Esophagus squamous epithelium (tissue), 5 donors: ENCODE measurements at places on chromosomes 6 and 20. TPM values are rescaled to one million over a fixed set of nuclear protein-coding genes. Genes with fewer than 3 reads are reported as not detected.

Gene TGM3
- 626 TPM for total RNA-seq

Gene MAK
- total RNA-seq = 0.04 TPM

Gene GHRH
- total RNA-seq = not detected

Gene CNR1
- total RNA-seq = 0.38 TPM

Gene ZNF831
- 0.53 TPM for total RNA-seq

Gene SDCBP2
- 90.2 TPM for total RNA-seq

Gene MICB
- total RNA-seq = 1.8 TPM

Gene MUC21
- 945 TPM for total RNA-seq

Gene SLC17A2
- total RNA-seq = not detected

Gene TTLL9
- not detected for total RNA-seq

Gene TP53TG5
- total RNA-seq = not detected

Gene C6orf52
- total RNA-seq = not detected

Gene LATS1
- total RNA-seq = 12.1 TPM

Gene HLA-DOA
- 2.6 TPM for total RNA-seq

Gene NT5E
- 6.7 TPM for total RNA-seq

- no peak for DNase-seq
Measured at GRCh38 chr20:45095805-45096238, 5.1 kb downstream of the KCNS1 start.

DNA sequence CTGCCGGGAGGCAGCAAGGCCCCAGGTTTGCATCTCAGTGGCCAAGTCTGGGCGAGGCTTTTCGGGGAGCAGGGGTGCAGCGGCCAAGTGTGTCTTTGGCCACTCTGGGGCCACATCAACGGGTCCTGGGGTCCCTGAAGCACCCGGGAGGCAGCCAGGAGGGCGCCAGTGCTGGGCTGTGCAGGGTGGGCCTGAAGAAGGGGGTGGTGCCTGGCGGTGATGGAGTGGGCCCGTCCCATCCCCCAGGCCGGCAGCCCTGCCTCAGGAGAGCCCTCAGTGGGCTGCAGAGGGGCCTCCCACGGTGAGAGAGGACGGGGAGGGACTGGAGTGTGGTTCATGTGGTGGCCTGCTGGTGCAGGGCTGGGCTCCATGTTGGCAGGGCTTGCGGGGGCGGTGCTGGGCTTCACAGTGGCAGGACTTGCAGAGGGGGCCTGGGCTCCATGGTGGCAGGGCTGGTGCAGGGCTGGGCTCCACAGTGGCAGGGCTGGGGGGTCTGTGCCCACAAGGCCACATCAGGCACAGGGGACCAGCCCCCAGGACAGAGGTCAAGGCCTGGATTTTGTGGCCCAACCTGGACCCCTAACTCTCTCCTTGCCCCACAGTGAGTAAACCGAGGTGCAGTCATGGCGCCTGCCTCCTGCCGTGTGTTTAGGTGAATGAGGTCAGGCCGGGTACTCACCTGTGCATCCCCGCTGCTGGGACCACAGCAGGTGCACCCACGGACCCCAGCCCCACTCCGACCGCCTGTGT is 10.5 kb upstream of the BHLHE23 start:
- no peak for DNase-seq

- no peak for DNase-seq
Measured at GRCh38 chr6:43170417-43170930, 595 bp upstream of the SRF start.

- no peak for DNase-seq
Measured at GRCh38 chr6:1088492-1089001, 223.4 kb upstream of the FOXQ1 start.

DNA sequence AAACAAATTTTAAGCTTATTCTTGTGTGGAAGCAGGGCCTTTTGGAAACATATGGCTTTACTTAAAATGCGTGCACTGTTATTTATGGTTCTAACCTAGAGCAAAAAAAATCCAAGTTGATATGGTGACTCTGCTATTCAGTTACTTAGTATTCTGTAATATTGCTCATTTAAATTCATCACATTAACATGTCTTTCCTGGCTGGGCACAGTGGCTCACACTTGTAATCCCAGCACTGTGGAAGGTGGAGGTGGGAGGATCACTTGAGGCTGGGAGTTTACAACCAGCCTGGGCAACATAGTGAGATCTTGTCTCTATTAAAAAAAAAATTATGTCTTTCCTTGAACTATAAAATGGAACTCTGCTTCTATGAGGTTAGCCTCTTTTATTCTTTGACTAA is 57.8 kb upstream of the SDHAF4 start:
- DNase-seq = no peak

DNA sequence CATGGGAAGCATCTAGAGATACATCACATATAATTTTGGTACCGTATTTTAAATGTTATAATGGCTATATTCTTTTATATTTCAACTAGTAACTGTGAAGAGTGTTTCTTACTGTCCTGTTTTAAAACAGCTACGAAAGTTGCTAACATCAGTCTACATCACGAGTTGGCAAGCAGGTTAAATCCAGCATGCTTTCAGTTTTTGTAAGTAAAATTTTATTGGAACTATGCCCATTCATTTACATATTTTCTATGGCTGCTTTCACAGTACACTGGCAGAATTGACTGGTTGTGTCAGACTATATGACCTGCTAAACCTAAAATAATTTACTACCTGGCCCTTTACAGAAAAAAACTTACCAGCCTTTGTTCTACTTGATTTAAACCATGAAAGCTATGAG is 478.1 kb downstream of the PHF3 start:
- no peak for DNase-seq

DNA sequence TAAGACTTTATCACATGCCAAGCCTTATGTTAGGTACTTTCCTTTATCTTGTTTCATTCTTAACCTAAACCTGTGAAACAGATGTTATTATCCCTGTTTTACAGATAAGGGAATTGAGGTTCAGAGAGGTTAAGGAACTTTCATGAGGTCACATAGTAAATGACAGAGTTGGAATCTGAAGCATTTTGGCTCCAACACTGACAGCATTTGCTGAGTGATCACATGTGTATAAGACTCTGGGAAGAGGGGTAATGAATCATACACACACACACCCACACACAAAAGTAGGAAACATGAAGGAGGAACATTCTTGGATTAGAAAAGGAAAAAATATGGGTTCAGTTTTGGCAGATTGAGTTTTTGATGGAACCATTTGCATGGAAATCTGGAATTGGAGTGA is 212.5 kb downstream of the GJA1 start:
- DNase-seq = no peak

DNA sequence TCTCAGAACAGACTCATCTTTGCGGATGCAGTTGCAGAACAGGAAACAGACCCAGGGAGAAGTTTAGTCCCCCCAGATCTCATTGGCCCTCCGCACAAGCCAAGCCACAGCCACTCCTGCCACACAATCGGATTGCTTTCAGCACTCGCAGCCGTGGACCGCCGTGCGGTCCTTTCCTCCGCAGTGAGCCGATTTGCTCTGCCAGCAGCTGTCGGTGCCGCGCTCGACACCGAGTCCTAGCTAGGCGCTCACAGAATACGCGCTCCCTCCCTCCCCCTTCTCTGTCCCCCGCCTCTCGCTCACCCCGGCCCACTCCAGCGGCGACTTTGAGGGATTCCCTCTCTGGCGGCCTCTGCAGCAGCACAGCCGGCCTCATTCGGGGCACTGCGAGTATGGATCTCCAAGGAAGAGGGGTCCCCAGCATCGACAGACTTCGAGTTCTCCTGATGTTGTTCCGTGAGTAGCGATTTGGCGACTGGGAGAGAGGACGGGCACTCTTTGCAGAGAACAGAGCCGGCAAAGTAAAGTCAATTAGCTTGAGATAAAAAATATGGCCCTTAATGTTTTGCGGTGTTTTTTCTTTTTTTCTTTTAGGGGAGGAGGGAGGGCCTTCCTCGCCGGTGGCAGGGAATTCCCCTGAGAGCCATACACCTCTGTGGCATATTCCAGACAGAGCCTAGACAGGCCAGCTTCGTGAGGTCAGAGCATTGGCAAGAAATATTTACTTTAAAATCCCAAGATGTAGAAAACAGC is at the start of gene LAMP5:
Gene LAMP5 (plus strand): TSS at position 130 of the 753 bp plus-strand sequence. CDS start 263 bp downstream, at position 393.
- DNase-seq = no peak

GRCh38 chr6:71279321-71279720 is 9.3 kb upstream of the OGFRL1 start:
- no peak for DNase-seq

DNA sequence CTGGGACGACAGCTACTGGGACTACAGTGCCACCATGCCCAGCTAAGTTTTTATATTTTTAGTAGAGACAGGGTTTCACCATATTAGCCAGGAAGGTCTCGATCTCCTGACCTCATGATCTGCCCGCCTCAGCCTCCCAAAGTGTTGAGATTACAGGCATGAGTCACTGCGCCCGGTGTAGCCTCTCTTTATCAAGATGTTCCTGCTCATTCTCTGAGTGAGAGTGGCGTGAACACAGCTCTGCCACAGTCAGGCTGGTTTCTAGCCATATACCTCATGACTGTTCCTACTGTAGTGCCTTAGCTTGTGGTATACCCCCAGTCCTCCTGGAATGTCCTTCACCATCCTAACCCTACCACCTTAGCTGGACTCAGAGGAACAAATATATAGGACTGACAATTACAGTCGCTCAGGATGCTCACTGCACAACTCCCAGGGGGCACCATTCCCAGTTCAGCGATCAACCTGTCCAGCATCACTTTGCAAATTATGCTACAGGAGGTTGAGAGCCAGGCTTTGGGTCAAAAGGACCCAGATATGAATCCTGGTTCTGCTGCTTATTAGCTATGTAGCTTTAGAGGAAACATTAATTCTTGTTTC is 86.3 kb downstream of the CHMP4B start:
- no peak for DNase-seq

- DNase-seq = no peak
Measured at GRCh38 chr6:146950351-146950835, 253.8 kb upstream of the STXBP5 start.

- no peak for DNase-seq
Measured at GRCh38 chr6:114218437-114219340, 124.1 kb downstream of the HS3ST5 start.

DNA sequence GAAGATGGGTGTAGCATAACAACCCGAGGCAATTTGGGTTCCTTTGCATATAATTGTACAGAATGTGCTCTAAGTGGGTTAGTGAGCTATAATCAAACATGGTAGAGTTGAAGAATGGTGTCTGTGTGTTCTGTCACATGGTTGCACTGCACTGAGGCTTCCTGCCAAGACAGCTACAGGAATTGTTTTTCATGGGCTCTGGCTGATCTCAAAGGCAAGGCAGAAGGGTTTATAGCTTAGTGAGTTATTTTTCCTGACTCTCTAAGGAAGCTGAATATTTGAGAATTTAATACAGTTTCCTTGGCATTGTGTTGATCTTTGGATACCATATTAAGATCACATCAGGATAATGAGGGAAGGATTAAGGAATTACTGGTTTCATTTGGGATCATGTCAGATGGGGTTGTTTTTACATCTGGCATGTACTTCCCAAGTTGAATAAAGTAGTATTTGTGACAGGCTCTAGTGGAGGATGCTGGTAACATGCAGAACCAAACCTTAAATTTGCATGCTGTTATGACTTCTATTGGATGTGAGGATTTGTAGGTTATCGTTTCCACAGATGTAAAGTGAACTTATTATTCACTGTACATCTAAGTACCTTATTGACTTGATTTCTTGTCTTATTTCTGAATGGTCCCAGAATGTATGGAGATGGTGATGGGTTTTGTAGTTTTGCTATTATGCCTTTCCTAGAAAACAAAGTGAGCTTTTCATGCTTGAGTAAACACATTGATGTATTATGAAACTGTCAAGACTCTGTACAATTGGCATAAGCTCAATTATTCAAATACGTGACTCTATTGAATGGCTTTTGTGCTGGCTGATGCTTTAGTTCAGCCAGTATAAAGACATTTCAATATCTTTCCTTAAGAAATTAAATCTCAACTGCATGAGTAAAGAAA is 43.3 kb downstream of the LRRC1 start:
- DNase-seq = no peak

DNA sequence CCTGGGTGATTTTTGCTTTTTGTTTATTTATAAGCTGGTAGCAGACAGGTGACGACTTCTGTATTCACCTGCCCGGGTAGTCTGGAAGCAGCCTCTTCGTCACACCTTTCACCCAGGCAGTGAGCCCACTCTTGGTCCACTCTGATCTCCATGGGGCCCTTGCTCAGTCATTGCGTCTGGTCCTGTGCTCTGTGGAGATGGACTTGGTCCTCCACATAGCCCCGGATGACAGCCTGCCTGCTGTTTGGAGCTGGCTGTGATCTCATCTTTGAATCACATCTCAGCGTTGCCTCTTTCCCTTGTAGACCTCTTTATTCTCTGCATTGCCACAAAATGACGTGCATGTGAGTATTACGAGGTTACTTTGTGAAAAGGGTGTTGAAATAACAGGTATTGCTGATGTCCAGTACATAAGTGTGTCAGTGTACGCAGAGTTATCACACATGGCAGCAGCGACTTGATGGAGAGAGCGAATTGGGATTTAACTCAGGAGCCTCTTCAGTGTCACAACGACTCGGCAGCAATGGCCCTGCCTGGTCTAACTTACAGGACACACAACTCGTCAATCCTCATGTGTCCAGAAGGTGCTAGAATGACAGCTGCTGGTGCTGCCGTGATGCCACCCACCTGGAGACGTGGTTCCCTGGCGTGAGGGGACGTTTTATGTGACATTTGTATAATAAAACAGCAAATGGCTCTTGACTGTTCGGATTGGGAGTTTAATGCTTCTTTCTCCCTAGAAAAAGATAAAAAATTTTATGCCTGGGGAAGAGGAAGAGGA is 24.2 kb upstream of the FRMD1 start:
- DNase-seq = no peak

DNA sequence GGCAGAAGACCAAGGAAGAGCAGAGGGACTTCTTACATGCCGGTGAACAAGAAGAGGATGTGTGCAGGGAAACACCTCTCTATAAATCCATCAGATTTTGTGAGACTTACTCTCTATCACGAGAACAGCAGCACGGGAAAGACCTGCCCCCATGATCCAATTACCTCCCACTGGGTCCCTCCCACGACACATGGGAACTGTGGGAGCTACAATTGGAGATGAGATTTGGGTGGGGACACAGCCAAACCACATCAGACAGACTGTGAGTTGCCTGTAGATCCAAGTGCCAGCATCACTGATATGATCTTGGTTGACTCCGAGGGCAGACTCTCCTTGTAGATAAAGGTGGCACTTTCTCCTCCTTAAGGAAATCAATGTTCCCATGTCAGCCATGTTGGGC is 414.8 kb upstream of the JARID2 start:
- DNase-seq = no peak

GRCh38 chr6:166561771-166562359 is 24.6 kb downstream of the RAMACL start:
- no peak for DNase-seq

- DNase-seq = no peak
Measured at GRCh38 chr20:53028337-53029007, 56.3 kb downstream of the TSHZ2 start.

DNA sequence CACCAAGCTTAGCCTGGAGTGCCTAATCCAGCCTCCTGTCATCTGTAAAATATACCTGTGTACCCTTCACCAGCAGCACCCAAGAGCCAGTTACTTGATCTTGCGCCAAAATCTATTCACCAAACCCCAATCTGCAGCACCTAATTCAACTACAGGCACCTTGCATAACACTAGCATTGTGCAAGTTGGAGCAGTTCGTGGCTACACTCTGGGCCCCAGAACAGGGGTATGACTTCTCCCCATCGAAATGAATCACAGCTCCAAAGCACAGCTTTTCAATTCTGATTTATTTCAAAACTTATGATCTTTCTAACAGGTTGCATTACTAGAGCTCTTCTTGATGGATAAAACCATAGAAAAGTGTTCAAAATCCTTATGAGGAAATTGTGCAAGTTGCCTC is 100.4 kb upstream of the TCF21 start:
- no peak for DNase-seq

- no peak for DNase-seq
Measured at GRCh38 chr6:17472653-17473183, 79.3 kb downstream of the CAP2 start.
